ENCODE measurements at places on chromosomes 7 and 10.
A peak's percentile ranks its signal among the peaks of the same experiment; 100 is the strongest.

GRCh38 chr7:48140001-48140681 lies 31.1 kb upstream of the ABCA13 start:
- DNase-seq = peak; percentile 72

- no peak for DNase-seq
Measured at GRCh38 chr7:92589056-92589455, 1.1 kb downstream of the FAM133B start.

DNA sequence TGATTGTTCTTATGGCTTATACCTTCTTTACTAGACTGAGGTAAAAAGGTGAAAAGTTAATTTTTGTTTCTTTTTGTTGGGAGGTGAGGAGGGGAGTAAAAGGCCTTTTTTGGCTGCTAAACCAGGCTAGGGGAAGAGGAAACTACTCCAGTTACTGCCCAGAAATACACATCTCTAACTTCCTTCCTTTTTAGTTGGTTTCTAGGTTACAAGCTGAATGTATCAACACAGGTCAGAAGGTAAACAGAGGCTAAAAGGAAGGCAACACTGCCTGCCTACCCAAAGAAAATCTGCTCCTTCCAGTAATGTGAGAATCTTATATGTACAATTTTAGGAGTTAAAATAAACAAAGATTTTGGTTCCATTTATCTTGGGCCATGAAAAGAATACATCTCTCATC lies 140.4 kb downstream of the NRBF2 start:
- no peak for DNase-seq

GRCh38 chr7:155951554-155952158 lies 139.4 kb upstream of the SHH start:
- no peak for DNase-seq

- DNase-seq = no peak
Measured at GRCh38 chr10:48536916-48537890, 67.7 kb downstream of the ARHGAP22 start.
